Colonic mucosa (tissue), 4 donors: ENCODE measurements at places on chromosomes 6 and 20. TPM values are rescaled to one million over a fixed set of nuclear protein-coding genes. Genes with fewer than 3 reads are reported as not detected.
A peak's percentile ranks its signal among the peaks of the same experiment; 100 is the strongest.

DNA sequence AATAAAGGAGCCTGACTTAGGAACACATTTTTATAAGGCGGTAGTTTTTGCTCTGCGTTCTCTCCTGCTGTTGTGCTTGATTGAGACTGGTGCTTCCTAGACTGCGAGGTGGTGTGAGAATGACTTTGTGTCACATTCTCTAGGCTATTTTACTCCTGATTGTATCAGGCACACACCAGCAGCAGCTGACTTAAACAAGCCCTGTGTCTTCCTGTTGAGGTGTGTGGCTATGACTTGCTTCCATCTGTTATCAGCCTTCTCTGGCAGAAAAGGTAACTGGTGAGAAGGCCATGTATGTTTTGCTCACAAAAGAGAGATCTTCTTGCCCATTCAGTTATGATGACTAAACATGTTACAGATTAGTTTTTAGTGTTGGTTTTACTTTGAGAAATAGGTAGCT lies 43.4 kb downstream of the CLVS2 start:
- H3K27ac ChIP-seq = no peak overlapping the region
- no peak for DNase-seq
- H3K4me1 ChIP-seq = no peaks in the 10 kb centered on the region
- H3K36me3 ChIP-seq = no peaks in the 10 kb centered on the region
- no peak overlapping the region for H3K4me3 ChIP-seq
- H3K27me3 ChIP-seq = no peaks in the 10 kb centered on the region

DNA sequence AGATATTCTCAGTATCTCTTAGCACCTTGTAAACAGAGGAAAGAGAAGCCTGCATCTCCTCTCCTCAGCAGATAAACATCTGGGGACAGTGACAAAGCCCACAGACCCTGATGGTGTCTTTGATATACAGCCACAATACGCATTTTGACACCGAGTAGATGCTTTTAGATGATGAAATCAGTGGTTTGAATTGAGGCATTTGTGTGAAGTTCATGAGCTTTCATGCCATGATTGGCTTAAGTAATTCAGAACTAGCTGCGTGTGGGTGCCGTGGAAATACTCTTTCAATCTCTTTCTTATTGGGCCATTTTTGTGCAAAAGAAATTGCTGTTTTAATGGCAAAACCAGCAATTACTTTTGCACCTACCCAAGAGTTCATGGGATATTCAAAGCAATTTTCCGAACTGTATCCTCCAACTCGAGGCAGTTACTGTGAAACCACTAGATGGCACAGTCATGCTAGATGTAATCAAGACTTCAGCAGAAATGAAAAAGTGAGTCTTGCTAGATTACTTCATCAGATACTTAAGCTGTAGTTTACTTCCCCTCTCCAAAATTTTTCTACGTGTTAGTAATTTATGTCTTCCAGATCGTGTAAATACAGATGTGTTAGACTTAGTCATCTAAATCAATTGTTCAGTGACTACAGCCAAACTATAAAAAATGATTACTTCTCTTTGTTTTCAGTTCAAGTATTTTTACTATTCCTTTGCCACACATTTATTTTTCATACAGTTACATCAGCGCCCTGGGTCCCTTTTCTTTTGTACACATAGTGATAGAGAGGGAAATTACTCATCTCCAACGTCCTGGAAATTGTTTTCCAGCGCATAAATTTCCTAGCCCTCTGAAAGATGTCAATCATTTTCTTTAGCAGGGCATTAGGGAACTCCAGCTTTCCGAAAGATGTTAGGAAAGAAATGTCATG lies 49.4 kb downstream of the IYD start:
- no peaks in the 10 kb centered on the region for H3K36me3 ChIP-seq
- H3K4me1 ChIP-seq = no peaks in the 10 kb centered on the region
- H3K4me3 ChIP-seq = peak overlapping the region; percentile 4
- peak; percentile 50 for DNase-seq

DNA sequence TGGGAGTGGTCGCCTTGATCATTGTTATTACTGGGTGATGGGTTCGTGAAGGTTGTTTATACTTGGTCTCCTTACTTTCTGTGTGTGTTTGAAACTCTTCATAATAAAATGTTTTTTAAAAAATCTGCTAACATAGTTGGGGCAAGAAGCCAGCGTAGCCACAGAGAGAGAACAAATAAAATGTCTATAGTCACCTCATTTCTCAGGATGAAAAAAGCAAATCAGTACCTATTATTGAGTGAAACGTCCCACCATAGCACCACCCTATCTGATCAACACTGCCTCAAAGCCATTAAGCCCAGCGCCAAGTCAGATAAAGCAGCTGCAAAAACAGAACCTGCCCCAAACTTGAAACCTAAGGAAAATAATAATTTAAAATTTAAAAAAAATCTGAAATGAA lies 89.7 kb upstream of the TAB2 start:
- no peak for DNase-seq
- H3K36me3 ChIP-seq = no peaks in the 10 kb centered on the region
- H3K27ac ChIP-seq = no peak overlapping the region
- H3K27me3 ChIP-seq = no peaks in the 10 kb centered on the region
- H3K4me3 ChIP-seq = no peak overlapping the region

DNA sequence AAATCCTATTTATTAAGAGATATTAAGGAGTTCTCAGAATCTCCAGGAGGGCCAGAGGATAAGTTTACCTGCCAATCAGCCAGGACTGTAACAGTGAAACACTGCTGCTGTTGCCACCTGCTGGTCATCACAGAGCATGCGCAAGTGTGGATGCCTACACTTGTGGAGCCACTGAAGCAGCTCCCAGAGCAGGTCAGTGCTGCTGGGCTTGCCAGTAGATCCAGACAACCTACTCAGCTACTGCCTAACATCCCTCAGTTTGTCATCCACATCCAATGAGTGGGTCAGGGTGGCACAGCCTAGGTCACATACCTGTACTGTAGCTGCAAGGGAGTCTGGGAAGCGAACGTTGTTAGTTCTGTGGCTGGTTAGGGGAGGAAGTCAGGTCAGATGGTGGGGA lies 18.3 kb upstream of the NHSL1 start:
- H3K27ac ChIP-seq = no peak overlapping the region
- H3K4me3 ChIP-seq = no peak overlapping the region
- no peaks in the 10 kb centered on the region for H3K27me3 ChIP-seq
- DNase-seq = peak; percentile 73
- no peaks in the 10 kb centered on the region for H3K36me3 ChIP-seq

DNA sequence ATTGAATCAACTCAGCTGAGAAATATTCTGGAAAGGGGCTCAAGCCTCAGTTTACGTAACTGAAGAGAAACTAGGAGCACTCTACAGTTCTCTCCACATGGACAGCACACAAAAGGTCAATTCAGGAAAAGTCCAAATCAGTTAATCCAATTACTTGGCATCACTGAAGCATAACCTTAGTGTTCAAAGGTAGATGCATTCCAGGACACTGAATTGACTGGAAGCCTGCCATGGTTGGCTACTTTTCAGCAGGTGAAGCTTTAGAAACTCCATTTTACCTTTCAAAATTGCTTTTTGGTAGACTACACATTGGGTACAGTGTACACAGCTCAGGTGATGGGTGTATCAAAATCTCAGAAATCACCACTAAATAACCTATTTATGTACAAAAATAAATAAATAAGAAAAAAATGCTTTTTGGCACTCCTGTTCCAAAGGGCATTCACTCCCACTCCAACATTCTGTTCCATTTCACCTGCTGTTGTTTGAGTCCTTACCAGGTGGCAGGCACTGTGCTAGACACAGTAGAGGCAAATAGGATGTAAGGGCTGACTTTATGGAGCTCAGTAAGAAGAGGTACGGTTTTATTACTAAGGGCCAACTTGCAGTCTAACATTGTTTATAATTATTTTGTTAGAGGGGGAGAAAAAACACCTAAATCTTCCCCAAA lies 153.4 kb downstream of the FAXC start:
- H3K4me1 ChIP-seq = no peaks in the 10 kb centered on the region
- no peaks in the 10 kb centered on the region for H3K36me3 ChIP-seq
- no peak overlapping the region for H3K27ac ChIP-seq
- H3K4me3 ChIP-seq = no peak overlapping the region
- no peaks in the 10 kb centered on the region for H3K27me3 ChIP-seq

- DNase-seq = peak; percentile 91
- H3K27me3 ChIP-seq = no peaks in the 10 kb centered on the region
- H3K36me3 ChIP-seq = no peaks in the 10 kb centered on the region
- no peak within 1 kb of the TSS for H3K27ac ChIP-seq
- H3K4me3 ChIP-seq = peak within 1 kb of the TSS; percentile 50
Observed at GRCh38 chr6:18122128-18123093, at the start of gene NHLRC1. NHLRC1 (minus strand) TSS chr6:18122677; CDS start chr6:18122606, 71 bp downstream.

- no peak overlapping the region for H3K4me3 ChIP-seq
- H3K27ac ChIP-seq = no peak overlapping the region
- no peak for DNase-seq
- no peaks in the 10 kb centered on the region for H3K27me3 ChIP-seq
Observed at GRCh38 chr6:26057899-26058298, 29.3 kb upstream of the HFE start.

DNA sequence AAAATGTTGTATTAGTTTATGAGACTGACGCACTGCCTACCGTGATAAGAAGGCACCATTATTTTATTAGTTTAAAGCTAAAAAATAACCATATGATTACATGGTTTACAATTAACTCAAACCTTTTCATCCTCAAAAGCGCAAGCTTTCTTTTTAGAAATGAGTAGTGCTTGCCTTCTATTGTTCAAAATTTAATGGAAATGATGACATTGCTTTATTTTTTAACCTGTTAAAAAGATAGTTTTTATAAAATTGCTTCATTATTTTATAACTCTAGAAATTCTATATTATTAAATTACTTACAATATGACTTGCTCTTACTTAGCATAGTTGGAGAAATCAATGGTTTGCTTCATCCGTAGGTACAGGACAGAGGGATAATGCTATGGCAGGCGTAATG lies 78.7 kb upstream of the HDDC2 start:
- no peaks in the 10 kb centered on the region for H3K27me3 ChIP-seq
- no peak overlapping the region for H3K27ac ChIP-seq
- no peaks in the 10 kb centered on the region for H3K36me3 ChIP-seq
- no peak for DNase-seq
- no peak overlapping the region for H3K4me3 ChIP-seq
- no peaks in the 10 kb centered on the region for H3K4me1 ChIP-seq

DNA sequence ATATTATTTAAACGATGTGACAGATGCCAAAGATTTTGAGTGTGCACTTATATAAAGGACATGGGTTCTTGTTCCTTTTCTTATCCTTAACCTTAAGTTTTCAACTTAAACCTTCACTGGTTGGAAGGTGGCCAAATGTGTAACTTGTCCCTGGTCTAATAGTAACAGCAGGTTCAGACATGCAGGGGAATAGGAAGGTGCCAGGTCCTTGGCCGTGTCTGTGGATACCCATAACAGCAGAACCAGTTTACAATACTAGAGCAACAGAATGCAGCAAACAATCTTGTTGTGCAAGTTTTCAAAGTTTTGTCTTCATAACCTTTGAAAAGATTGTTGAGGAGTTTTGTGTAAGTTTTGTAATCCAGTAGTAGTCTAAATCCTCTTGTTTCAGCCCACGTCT lies 4.4 kb downstream of the MYB start:
- H3K27ac ChIP-seq = no peak overlapping the region
- no peaks in the 10 kb centered on the region for H3K36me3 ChIP-seq
- no peak for DNase-seq
- H3K27me3 ChIP-seq = no peaks in the 10 kb centered on the region

DNA sequence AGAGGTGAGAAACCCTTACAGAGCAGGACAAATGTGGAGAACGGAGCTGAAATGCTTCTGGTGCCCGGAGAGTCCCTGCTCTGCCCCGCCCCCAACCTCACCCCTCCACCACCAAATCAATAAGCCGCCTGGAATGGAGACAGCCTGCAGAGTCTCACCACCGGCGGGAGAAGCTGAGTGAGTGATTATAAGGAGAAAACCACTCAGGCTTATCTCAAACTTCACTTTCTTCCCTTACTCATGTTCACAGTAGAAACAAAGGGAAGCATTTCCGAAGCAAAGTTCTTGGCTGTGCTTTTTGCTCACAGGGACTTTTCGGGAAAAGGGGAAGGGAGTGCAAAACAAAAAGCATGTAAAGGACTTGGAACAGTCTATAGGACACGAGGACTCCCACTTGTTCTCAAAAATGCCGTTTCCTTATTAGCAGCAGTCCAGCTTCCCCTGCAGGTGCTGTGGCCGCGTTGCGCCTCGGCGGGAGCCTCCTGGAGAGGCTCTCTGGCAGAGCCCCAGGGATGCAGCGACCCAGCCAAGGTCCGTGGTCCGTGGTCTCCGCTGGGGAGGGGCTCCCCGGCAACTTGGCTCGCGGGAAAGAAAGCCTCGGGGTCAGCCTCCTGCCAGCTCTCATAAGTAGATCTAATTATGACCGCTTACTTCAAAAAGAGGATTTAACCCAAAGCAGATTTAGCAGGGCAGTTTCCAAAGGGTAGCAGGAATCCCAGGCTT lies 64.8 kb upstream of the TMEM30A start:
- no peaks in the 10 kb centered on the region for H3K4me1 ChIP-seq
- no peaks in the 10 kb centered on the region for H3K36me3 ChIP-seq
- DNase-seq = no peak
- peak overlapping the region; percentile 19 for H3K4me3 ChIP-seq

DNA sequence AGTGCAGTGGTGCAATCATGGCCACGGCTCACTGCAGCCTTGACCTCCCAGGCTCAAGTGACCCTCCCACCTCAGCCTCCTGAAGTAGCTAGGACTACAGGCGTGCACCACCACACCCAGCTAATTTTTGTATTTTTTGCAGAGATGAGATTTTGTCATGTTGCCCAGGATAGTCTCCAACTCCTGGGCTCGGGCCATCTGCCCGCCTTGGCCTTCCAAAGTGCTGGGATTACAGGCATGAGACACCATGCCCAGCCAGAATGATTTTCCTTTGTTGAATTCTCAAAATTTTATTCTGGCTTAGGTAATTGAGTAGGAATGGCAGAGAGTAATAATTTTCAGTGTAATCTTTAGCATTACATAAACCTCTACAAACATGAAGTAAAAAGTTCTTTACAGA lies 37.1 kb downstream of the SLC16A10 start:
- H3K27ac ChIP-seq = no peak overlapping the region
- no peaks in the 10 kb centered on the region for H3K36me3 ChIP-seq
- H3K27me3 ChIP-seq = no peaks in the 10 kb centered on the region

- H3K36me3 ChIP-seq = no peaks in the 10 kb centered on the region
- H3K27ac ChIP-seq = no peak overlapping the region
- no peak overlapping the region for H3K4me3 ChIP-seq
Observed at GRCh38 chr6:104218116-104218515, 641.6 kb downstream of the HACE1 start.

- no peaks in the 10 kb centered on the region for H3K36me3 ChIP-seq
- H3K27me3 ChIP-seq = no peaks in the 10 kb centered on the region
- H3K27ac ChIP-seq = no peak overlapping the region
Observed at GRCh38 chr6:120913486-120913885, 420.8 kb downstream of the TBC1D32 start.

- no peaks in the 10 kb centered on the region for H3K27me3 ChIP-seq
- H3K27ac ChIP-seq = peak overlapping the region; percentile 79
- peak; percentile 90 for DNase-seq
- H3K36me3 ChIP-seq = no peaks in the 10 kb centered on the region
- no peaks in the 10 kb centered on the region for H3K4me1 ChIP-seq
Observed at GRCh38 chr6:106098383-106099234, 12.5 kb downstream of the PRDM1 start.

The TAAR9 gene
- not detected for total RNA-seq

The TRERF1 gene
- total RNA-seq = 3.8 TPM

The PRDM1 gene
- total RNA-seq = 7.2 TPM

The SLC17A3 gene
- not detected for total RNA-seq

The CLDN20 gene
- total RNA-seq = not detected

The TXLNB gene
- 0.29 TPM for total RNA-seq

The TCEA2 gene
- 11.8 TPM for total RNA-seq
